ENCODE measurements at places on chromosomes 13 and 19. TPM values are rescaled to one million over a fixed set of nuclear protein-coding genes. Genes with fewer than 3 reads are reported as not detected.

GRCh38 chr13:60397704-60398378 lies 821 bp downstream of the TDRD3 start:
- H3K36me3 ChIP-seq, result no peaks in the 10 kb centered on the region
- no peaks in the 10 kb centered on the region for H3K27me3 ChIP-seq
- H3K4me1 ChIP-seq, result peaks cover 30% of the 10 kb centered on the region
- DNase-seq, result peak; percentile 75
- peak overlapping the region; percentile 98 for H3K27ac ChIP-seq
- H3K4me3 ChIP-seq, result peak overlapping the region; percentile 68

DNA sequence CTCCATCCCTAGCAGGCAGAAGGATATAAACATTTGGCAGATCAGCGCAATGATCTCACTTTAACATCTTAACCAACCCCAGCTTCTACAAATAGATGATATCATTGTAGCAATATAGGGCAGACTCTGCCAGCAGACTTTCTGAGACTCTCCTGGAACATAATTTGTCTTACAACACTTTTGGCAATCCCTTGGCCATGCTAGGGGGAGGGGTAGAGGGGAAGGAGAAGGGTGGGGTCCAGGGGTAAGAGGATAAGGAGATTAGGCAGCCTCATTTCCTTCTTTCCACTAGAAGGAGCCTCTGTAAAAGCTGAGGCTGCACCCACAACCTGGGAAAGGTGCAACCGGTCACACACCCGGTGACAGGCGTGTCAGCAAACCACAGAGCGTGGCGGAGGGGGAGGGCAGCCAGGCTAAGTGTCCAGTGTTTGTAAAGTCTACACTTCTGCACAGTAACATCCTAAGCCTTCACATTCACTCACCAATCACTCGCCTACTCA lies 8.7 kb upstream of the UBAC2 start:
- no peak overlapping the region for H3K4me3 ChIP-seq
- DNase-seq, result no peak
- H3K27ac ChIP-seq, result no peak overlapping the region
- H3K4me1 ChIP-seq, result no peaks in the 10 kb centered on the region
- H3K27me3 ChIP-seq, result no peaks in the 10 kb centered on the region

GRCh38 chr13:102402290-102402689 lies 442 bp upstream of the FGF14 start:
- H3K27ac ChIP-seq, result no peak overlapping the region
- H3K4me3 ChIP-seq, result no peak overlapping the region
- peaks cover 4% of the 10 kb centered on the region for H3K4me1 ChIP-seq
- H3K36me3 ChIP-seq, result no peaks in the 10 kb centered on the region

DNA sequence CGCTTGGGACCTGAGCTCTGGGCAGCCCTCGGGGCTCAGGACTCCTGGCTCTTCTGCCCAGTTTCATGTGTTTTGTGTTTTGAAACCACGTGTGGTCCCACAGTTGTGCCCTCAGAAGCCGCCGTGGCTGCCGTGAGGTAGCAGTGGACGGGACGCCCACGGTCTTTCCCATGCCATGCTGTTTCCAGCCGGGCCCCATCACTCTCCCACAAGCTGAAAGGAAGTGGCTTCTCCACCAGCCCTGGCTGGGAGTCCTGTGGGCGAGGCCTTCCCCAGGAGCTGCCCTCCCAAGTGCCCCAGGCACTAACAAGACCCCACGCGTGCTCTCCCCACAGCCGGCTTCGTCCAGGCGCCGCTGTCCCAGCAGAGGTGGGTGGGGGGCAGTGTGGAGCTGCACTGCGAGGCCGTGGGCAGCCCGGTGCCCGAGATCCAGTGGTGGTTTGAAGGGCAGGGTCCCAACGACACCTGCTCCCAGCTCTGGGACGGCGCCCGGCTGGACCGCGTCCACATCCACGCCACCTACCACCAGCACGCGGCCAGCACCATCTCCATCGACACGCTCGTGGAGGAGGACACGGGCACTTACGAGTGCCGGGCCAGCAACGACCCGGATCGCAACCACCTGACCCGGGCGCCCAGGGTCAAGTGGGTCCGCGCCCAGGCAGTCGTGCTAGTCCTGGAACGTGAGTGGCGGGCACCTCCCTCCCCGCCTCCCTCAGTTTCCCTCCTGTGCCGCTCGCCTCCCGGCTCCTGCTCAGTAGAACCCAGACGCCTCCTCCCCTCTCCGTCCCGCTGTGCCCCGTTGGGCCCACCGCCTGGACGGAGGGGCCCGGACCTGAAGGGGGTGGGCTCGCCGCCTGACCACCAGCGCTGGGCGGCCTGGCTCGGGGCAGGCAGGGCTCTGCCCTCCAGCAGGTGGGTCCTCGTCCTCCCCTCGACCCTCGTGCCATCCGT lies 5.3 kb downstream of the BSG start:
- H3K4me1 ChIP-seq, result peaks cover 24% of the 10 kb centered on the region
- DNase-seq, result no peak
- H3K27me3 ChIP-seq, result no peaks in the 10 kb centered on the region
- no peak overlapping the region for H3K4me3 ChIP-seq
- peak overlapping the region; percentile 29 for H3K27ac ChIP-seq

DNA sequence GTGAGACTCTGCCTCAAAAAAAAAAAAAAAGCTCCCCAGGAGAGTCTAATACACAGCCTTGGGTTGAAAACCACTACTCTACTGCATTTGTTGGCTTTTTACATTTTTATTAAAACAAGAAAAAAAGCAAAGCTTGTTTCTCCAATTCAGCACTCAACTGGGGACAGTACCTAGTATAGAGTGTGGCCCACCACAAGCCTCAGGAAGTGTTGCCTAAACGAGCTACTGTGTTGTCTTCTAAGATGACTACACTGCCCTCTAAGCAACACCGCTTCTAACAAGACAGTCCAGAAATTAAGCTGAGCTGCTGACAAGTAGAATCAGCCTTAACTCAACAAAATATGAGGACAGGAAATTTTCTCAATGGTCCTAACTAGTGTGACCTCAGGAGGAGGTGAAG lies 522.2 kb downstream of the FGF9 start:
- H3K4me3 ChIP-seq, result no peak overlapping the region
- DNase-seq, result no peak
- H3K4me1 ChIP-seq, result peaks cover 7% of the 10 kb centered on the region
- H3K27me3 ChIP-seq, result no peaks in the 10 kb centered on the region
- H3K36me3 ChIP-seq, result no peaks in the 10 kb centered on the region

DNA sequence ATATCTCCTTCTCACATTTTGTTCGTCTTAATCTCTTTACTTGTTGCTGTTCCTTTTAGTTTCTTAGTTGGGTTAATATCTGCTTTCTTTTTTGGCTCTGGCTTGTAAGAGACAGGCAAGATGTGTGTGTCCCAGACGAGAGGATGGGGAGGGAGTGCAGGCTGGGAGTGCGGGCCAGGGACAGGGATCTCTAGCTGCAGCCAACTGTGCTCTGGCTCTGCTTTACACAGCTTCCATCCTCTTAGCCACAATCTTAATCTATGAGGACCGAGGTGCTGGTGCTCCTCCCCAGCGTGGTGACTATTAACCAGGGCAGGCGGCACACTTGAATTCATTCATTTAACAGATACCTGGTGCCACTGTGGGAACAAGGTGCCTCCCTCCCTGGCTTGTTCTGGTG lies 70.9 kb upstream of the WASF3 start:
- H3K4me1 ChIP-seq, result no peaks in the 10 kb centered on the region
- H3K27ac ChIP-seq, result no peak overlapping the region
- H3K36me3 ChIP-seq, result no peaks in the 10 kb centered on the region

- no peak overlapping the region for H3K4me3 ChIP-seq
- no peaks in the 10 kb centered on the region for H3K27me3 ChIP-seq
- H3K27ac ChIP-seq, result no peak overlapping the region
- no peaks in the 10 kb centered on the region for H3K4me1 ChIP-seq
Observed at GRCh38 chr19:3653865-3654513, 27.4 kb upstream of the CACTIN start.

Gene LGALS4
- 0.46 TPM for total RNA-seq

Gene CEACAM6
- total RNA-seq, result not detected

Data from cardiac muscle cell (in vitro differentiated cells and primary cell).